ENCODE measurements at places on chromosomes 1 and 21.

DNA sequence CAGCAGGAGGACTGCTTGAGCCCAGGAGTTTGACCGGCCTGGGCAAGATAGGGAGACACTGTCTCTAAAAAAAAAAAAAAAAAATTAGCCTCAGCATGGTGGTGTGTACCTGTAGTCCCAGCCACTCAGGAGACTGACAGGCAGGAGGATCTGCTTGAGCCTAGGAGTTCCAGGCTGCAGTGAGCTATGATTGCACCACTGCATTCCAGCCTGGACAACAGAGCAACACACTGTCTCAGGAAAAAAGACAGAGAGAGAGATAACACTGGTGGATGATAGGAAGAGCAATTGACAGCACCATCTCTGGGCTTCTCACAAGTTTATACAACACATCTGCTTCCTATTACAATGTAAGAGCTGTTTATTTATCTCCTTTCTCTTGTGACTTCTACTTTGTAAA is 2.4 kb upstream of the RNU11 start:
- no peak for DNase-seq

- no peak for DNase-seq
Measured at GRCh38 chr1:116262207-116262994, 110.6 kb upstream of the ATP1A1 start.

GRCh38 chr1:198275597-198275996 is 118.8 kb downstream of the NEK7 start:
- no peak for DNase-seq

DNA sequence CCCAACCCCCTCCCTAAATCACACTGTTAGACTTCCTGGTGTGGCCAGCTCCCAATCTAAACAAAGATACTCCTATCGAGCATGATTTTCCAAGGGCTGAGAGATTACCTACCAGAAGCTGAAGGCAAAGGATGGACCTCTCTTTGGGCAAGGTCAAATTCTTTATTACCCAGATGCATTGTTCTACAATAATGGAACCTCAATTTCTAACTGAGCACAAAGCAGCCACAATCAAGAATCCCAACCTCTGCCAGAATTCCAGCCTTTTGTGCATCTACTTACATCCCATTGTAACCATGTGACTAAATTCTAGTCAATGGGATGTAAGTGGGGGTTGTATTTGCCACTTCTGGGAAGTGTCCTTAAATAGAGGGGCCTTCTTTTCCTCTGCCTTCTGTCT is 24.9 kb upstream of the VPS26C start:
- DNase-seq, result no peak

DNA sequence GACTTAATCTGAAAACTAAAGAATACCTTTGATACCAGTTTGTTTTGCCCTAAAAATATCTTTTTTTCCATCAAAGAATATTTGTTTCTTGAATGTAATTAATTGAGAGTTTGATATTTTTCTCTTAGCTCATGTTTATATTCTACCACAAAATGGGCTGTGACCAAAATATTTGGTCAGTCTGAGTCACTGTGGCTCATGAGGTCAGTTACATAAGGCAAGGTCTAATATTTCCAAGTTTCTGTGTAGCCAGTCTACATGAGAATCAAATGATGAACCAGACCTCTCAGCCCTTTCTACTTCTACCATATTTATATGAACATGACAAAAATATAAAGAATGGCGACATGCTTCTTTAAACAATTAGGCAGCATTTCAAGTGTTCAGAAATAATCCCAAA is 83.0 kb upstream of the IVNS1ABP start:
- no peak for DNase-seq

DNA sequence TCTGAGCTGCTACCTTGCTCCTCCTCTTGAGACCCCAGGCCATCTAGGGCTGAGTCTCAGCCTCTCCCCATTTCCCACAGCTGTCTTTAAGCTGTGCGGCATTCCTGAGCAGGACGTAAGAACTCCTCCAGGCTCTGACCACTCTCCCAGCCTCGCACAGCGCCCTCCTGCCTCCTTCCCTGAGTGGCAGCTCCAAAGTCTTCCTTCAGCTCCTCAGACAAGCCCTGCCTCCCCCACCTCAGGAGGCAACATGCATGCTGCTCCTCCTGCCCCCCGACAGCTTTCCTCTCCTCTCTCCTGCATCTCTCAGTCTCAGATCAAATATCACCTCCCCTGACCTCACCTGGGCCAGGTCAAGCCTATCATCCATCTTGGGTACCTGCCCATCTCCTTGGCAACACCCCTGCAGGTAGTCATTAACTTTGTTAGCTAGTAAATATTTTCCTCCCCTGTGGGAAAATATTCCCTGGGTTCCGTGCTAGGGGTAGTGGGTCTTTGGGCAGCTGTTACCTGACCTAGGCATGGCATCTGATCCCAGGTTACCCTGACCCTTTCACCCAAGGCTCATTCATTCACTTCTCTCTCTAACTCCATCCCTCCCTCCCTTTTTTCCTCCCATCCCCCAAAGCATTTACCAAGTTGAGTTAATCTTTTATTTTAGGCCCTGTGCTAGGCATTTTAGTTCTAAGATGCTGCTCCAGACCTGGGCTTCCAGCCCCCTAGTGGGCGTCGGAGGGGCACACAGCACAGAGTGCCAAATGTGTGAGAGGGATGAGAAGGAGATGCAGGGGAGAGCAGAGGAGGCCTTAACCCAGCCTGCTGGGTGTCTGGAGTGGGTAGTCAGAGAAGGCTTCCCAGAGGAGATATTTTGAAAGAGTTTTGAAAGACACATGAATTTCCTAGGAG is 419.9 kb downstream of the PTPRU start:
- no peak for DNase-seq

- DNase-seq, result no peak
Measured at GRCh38 chr1:207854001-207854400, 56.9 kb downstream of the CD34 start.

All from NCI-H774 (cell line).